HFFc6 (cell line): ENCODE measurements at places on chromosomes 3 and 15. TPM values are rescaled to one million over a fixed set of nuclear protein-coding genes. Genes with fewer than 3 reads are reported as not detected.

The CD200 gene
- not detected in 2 replicates for total RNA-seq

The FAM174B gene
- 1.2 to 6.9 TPM (median 6.7 TPM) in 3 replicates for total RNA-seq

The NUP210 gene
- 0.32 to 3.1 TPM (median 0.73 TPM) in 3 replicates for total RNA-seq

The LSG1 gene
- 23.7 and 26.4 TPM in 2 replicates for total RNA-seq

The CPEB1 gene
- 4.5 to 6.4 TPM (median 6.0 TPM) in 3 replicates for total RNA-seq

The MPI gene
- 34.7 to 42.2 TPM (median 41.2 TPM) in 3 replicates for total RNA-seq
